Vagina (tissue), 2 donors: ENCODE measurements at places on chromosomes 11 and 22.

DNA sequence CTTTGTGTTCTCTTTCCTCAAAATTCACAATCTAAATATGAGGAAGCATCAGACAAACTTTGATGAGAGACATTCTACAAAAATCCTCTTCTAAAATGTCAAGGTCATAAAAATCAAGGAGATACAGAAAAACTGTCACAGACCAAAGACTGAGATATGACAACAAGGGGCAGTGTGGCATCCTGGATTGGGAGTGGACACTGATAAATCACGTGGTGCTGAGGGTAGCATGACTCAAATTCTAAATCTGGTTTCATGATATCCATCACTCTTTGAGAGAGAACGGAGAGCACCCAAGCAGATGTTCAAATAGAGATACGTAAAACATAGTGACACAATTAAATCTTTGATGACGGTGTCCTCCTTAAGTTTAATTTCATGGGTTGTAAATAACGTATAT is 13.0 kb upstream of the CARD18 start:
- no peak for DNase-seq

DNA sequence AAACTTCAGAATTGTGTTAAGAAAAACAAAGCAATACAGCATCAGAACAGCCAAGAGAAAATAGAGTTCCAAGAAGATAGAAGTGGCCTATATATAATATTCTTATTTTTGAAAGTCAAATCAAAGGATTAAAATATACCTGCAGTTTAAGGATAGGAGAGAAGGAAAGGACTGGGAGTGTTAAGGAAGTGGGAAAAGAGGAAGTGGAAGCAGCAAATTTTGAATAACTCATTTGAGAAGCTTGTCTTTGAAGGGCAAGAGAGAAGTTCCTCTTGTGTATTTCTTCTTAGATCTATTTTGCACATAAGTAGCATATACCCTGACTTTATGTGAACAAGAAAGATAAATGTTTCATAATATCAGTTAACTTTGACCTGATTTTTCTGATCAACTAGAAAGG is 62.6 kb upstream of the SLC17A6 start:
- DNase-seq = no peak

DNA sequence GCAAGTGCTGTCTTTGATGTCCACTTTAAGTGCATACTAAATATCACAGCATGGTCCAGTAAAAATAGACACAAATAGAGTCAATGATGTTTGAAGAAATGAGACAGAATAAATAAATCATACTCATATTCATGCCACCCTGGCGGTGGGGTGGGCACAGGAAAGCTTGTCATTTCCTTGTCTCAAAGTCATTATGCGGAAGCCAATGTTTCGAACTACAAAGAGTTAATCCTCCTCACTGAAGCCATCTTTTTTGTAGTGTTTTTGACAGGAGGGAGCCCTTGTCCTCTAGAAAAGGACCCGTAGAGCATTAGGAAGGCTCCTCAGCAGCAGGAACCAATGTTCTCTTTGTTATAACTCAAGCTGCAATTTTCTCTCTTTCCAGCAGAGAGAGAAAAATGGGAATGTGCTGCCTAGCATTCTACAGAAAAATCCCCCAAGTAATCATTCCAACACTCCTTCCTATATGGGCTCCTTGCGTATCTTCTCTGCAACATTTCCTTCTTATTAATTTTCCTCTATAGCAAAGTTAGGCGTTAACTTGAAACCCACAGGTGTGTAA is 30.6 kb downstream of the SC5D start:
- DNase-seq = no peak

DNA sequence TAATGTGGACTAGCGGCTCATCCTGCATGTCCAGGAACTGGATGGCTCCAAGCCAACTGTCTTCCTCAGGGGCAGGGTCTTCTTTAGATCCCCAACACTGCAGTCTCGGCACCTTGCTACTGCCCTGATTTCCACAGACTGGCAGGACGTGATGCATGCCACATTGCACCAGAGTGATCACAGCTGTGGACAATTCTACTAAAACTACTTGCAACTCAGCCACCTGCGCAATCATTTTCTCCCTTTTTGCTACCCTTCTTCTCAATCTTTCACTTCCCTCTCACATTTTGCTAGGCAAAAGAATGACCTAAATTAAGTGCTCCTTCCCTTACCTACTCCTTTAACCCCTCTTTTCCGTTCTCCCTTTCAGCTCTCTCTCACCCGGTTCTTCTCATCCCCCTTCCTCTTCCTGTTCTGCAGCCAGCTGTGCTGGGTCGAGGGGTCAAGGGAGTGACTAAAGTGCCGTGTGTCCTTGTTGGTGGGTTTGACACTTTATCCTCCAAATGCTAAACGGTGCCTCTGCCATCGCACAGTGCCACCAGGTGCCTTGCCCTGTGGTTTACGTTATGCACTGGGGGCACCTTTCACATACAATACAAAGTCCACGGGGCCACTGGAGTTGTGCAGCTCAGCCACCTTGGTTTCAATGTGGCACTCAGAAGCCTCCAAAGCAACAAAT is 11.5 kb upstream of the PEX26 start:
- DNase-seq = no peak

DNA sequence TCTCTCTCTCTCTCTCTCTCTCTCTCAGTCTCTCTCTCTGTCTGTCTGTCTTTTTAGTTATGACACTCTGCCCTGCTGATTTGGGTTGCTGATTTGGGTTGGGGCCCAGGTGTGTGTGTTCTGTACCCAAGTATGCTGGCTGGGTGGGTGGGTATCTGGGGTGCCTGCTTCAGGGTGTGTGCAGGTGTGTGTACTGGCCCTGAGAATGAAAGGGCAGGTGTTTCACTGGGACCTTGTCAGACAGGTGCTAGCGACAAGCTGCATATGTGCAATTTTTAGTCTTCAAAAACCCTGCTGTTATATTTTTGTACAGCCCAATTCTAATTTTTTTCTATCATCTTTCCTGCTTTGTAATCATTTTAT is 943 bp downstream of the CSF2RB start:
- DNase-seq = no peak

DNA sequence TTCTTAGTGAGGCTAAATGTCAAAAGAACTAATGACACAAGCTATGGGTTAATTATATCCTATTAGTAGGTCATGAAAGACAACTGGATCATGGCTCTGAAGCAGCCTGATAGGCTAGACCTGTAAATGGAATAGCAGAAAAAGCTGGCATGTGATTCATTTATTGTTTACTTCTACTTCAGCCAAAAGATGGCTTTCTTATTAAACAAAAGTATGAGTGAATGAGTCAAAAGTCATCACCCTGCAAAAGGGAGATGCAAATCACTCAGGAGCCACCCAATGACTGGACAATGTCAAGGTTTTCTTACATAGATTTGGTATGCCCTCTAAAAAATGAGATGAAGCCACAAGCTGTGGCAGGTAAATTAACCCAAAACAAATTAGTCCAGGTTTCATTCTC is 138.0 kb downstream of the TRPC6 start:
- no peak for DNase-seq

DNA sequence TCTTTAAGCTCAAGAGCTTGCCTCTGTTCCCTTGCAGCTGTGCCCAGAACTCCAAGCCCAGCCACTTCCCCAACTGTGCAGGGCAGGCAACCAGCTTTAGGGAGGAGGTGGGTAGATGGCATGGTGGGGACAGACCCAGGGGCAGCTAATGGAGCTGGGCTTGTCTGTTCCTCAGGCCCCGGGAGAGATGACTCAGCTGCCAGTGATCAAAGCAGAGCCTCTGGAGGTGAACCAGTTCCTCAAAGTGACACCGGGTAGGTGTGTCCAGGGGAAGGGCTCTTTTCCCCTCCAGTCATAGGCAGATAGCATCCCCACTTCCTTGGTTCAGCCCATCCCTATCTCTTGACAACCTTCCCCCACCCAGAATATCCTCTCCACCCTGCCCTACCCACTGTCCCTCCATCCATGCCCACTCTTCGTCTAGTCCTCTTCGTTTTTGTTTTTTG is 32.4 kb downstream of the CREB3L1 start:
- no peak for DNase-seq

DNA sequence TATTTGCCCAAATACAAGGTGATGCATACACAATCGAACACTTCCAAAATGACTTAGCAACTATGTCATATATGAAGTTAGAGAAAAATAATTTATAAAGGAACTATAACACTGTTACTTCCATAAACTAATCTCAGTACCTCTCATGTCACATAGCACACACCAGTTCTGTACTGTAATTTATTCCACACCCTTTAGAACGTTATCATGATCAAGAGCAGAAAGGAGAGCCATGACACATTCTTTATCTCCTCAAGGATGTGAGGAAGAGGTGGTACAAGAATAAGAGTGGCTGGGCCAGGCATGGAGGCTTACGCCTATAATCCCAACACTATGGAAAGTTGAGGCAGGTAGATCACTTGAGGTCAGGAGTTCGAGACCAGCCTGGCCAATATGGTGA is 31.1 kb downstream of the PICALM start:
- DNase-seq = no peak
